ENCODE measurements at places on chromosomes 5 and 9.

DNA sequence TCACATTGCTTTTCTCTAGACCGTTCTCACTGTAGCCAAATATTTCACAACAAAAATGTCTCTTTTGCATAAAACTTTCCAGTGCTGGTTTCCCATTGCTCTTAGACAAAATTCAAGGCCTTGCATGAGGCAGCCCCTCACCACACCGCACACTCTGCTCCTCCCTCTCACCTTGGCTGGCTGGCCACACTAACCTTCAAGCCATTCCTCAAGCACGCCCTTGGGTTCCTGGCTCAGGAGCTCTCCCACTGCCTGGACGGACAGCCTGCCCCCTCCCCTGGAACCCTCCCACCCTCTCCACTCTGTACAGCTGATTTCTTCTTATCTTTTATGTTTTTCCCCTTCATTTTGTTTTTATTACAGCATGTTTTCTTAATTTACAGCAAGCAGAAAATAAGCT lies 83.2 kb downstream of the PDZD2 start:
- no peak for DNase-seq

DNA sequence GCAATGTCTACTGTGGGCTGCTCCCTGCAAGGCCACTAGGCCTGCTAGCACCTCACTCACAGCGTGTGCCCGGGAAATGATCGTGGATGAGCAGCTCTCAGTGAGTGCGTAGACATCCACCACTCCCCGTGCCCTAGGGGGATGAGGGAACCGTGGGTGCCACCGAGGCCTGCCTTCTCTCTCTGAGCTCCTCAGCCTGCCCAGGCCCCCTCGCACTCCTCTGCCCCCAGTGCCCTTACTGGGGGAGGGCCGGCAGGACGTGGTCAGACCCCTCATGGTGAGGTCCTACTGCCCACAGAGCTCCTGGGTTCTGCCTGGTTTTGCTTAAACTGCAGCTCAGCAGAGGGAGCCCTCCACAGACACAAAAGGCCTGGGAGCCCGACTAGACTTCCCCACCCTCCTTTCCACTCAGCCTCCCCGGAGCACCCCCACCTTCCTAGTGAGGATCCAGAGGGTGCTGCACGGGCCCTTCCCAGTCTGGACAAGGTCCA lies 220.0 kb downstream of the CACNA1B start:
- no peak for DNase-seq

GRCh38 chr9:98745470-98745869 lies 36.7 kb upstream of the GABBR2 start:
- no peak for DNase-seq

- DNase-seq, result no peak
Observed at GRCh38 chr9:77981332-77981731, 50.3 kb downstream of the GNAQ start.

- no peak for DNase-seq
Observed at GRCh38 chr5:93130624-93131490, 450.2 kb downstream of the NR2F1-AS1 start.

DNA sequence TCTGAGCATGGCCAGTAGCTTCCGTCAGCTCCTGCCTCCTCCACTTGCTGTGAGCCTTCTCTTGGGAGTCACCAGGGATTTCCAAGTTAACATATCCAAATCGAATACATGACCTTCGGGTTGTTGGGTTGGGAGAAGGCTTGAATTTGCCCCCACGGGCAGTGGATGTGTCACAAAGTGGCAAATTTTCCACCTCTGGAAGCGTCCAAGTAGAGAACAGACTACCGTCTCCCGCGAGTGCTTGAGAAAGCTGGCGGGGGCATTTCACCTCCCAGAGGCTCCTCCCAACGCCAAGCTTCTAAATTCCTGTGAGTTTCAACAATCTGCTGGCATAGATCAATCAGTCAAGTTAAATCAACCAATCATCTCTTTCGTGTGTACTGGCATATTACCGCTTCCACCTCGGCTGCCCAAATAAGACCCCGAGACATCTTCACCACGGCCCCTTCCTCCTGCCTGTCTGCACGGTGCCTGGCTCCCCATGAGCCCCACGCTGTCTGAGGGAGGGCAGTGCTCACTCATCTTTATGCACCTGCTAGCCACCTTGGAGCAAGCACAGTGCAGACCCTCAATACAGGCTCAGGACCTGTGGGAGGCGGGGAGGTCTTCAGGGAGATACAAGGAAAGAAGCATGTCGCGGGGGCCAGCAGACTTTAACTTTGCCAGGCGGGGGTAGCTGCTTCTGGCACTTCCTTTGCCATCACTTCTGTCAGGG lies 79.1 kb downstream of the MRPL36 start:
- no peak for DNase-seq

DNA sequence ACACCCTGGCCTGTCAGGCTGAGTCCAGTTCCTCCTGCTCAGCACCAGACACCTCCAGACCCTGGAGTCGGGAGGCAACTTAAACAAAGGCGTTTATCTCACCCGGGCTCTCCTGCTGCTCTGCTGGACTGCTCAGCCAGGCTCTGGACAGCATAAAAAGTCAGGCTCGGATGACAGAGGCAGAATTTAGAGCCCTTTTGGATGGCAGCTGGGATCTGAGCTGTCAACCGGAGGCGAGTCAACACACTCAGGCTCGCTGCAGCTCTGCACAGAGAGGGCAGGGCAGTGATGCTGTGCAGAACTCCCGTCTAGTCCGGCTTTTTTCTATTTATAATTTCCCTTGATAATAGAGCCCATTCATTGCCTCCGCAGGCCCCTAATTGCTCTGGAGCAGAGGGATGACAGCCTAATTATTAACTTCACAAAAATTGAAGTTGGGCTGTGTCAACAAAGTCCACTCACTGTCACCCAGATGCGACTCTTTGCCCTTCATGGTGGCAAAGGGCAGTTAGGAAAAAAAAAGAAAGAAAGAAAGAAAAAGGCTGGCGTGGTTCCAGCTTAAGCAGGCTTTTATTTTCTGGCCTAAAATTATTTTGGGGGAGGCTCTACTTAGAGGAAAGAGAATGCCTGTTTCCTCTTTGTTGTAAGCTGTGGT lies 37.6 kb downstream of the STC2 start:
- no peak for DNase-seq

GRCh38 chr9:95834281-95834907 lies 41.1 kb upstream of the ERCC6L2 start:
- DNase-seq, result no peak

DNA sequence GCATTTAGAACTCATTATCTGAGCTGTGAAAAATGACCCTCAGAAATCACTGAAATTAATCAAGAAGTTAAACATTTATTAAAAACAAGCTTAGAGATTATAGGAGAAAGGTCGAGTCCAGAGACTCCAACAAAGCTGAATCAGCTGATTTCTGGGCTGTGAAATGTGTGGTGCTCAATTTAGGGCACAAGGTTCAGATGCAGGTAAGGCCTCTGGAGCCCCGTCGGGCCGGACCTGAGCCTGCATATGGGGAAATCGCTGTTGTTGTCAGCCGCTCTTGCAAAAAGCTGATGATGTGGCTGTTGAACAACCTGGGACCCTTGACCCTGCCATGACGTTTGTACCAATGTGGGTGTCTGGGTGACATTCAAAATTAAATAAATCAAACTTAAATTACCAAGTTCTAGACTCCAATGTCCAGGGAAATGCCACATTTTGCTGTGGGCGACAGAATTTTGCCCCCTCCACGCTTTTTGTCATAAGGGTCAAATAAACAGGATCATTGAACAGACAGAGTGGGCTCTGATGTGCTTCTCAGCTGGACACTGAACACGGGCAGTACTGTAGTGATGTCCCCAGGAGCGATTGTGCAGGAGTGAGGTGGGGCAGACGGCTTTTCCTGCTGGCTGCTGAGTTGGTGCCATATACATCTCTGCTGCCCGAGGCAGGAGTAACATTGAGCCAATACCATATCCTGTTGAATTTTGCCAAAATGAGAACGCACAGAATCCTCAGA lies 27.2 kb upstream of the FBP1 start:
- DNase-seq, result no peak

DNA sequence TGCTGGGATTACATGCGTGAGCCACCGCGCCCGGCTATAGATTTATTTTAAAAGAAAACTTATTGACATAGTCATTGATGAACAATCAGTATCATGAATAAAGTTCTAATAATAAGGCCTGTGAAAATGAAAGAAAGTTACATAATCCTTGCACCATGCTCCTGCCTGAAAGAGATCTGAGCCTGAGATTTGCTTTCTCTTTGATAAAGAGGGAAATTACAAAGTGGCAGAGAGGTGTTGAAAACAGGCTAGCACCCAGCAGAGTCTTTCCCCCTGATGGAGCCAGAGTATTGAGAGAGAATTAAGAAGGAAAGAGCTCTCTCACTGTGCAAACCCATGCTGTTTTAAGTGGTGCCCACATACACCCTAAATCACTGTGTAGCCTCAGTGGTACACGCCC lies 37.2 kb downstream of the SLC6A7 start:
- DNase-seq, result no peak

DNA sequence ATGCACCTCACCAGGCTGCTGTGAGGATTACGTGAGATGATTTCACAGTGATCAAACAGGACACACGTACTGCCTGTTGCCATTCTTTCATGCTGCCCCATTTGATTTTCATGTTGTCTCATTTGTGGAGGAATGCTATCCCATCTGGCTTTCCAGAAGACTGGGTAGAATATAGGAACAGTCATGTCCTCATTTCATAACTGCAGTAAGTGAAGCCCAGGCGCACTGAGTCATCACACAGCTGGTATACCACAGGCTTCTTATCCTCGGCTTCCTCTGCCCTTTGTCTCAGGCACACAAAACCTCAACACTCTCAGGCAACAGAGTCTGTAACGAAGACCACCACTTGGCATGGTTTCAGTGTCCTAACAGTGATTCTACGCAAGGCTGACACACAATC lies 62.3 kb downstream of the LHFPL2 start:
- DNase-seq, result no peak

GRCh38 chr5:164688437-164688836 lies 1183.0 kb downstream of the MAT2B start:
- no peak for DNase-seq

DNA sequence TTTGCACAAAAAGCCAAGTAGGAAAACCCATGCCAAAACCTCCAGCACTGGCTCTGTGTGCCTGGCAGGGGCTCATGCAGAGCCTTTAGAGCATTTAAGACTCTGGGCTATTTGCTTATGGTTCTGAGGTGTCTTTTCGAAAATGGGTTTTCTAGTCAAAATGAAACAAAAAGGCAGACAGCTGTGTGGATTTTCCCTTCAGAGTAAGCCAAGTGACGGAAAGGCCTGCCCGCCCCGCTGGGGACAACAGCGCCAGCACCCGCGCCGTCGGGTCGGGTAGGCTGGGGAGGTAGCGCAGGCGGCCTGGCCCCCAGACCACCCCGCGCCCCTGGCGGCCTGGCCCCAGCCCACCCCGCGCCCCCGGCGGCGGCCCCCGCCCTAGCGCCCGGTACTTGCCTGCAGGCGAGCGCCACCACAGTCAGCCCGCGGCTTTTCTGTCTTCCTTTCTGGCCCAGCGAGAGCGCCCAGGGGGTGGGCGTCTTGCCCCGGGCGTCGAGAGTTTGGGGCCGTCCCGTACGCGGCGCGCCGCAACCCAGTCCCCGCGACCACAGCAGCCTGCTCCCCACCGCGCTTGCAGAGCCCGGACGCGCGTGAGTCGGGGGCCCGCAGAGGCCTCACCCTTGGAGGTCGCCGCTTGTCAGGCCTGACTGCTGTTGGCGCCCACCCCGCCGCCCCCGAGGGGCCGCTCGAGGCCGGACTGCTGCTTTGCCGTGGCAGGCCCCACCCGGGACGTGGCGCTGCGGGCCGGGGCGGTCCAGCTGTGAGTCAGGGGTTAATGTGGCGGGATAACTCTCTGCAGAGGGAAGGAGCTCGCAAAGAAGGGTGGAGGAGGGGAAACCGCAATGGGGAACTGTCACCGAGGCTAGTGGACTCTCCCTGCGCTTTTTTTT lies at the start of gene TICAM2:
Gene TICAM2, minus strand, starts transcription at position 779 of the 890 bp plus-strand sequence. CDS start 21,223 bp downstream, outside the sequence.
- DNase-seq, result no peak

DNA sequence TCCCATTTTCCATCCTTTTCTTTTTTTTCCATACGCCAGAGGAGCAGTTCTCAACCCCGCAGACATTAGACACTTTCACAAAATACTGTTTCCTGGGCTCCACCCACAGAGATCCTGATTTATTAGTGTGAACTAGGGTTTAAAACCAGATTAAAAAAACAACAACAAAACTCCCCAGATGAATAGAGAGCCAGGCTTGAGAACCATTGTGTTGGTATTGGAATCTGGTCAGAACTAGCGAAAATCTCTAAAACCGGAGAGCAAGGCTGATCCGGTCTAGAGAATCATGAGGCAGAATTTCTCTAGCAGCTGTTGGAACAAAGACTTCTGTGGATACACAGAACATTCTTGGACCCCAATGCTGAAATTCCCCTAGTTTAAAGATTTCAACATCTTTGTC lies 173.0 kb downstream of the PCSK1 start:
- DNase-seq, result no peak

GRCh38 chr9:112176524-112176923 lies 1.4 kb upstream of the SUSD1 start:
- DNase-seq, result no peak

DNA sequence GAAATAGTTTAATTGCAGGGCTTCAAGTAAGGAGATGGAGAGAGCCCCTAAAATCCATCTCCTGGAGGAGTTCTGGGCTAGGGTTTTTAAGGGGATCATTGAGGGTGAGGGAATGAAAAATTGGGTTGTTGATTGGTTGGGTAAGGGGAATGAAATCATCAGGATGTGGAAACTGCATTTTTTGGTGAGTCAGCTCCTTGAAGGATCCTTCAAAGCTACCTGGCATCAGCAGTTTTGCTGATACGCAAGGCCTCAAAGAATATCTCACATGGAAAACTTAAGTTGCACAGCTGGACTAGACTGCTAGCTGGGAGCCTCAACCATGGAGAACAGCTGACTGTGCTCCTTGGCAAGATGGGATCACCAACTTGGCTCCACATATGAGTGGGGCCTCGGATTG lies 136.7 kb downstream of the FGF10 start:
- no peak for DNase-seq

- DNase-seq, result no peak
Observed at GRCh38 chr9:124857533-124858162, 4.1 kb downstream of the RPL35 start.

DNA sequence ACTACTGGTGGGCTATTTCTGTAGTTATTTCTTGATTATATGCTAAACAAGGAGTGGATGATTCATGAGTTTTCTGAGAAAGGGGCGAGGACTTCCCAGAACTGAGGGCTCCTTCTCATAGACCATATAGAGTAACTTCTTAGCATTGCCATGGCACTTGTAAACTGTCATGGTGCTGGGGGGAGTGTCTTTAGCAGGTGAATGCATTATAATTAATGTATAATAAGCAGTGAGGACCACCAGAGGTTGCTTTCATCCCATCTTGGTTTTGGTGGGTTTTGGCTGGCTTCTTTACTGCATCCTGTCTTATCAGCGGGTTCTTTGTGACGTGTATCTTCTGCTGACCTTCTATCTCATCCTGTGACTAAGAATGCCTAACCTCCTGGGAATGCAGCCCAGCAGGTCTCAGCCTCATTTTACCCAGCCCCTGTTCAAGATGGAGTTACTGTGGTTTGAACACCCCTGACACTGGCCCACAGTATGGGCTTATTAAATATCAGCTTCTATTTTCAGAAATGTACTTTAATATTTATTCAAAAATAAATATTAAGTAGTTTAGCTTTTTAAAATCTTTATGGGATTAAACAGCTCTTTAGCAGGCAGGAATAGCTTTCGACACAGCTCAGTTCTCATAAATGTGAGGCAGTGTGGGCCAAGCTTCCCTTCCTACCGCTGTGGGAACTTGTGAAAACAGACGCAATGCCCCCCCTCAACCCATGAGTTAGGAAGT lies 44.4 kb downstream of the GALNT12 start:
- no peak for DNase-seq

Measured in SK-N-MC (cell line).